ENCODE measurements at places on chromosomes 7 and 10.

DNA sequence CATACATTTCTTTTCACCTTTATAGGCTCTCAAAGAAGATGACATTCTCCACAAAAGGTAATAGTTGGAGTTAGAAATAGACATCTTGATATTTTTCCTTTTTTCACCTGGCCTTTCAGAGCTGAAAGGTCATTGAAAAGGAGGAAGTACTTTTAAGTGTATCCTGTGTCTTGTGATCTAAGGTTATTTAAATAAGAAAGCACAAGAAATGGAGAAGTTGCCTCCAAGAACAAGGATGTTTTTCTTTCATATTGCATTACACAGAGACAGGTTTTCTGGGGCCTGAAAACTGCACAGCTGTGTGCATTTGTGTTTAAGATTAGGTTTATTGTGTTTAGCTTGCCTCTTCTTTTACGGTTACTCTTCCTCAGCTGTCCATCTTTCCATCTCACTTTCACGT, 103.4 kb upstream of the SEMA3D start:
- DNase-seq, result no peak

DNA sequence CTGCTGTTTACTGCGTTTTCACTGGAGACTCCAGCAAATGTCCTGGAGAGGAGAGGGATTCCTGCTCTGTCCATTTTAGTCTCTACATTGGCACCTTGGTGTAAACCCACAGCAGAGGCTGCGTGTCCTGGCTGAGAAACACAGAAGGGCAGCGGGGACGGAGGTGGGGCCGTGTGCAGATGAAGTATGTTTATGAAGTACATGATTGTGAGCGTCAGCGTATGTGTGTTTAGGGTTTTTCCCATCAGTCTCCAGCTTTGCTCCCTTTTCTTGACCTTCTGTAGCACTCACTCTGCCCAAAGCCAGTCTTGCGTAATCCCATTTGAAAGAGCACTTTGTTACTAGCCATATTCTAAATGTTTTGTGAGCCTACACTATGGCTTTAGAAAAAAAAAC, 750.7 kb upstream of the SORCS1 start:
- DNase-seq, result no peak

- DNase-seq, result no peak
Measured at GRCh38 chr10:130189608-130190054, 53.4 kb downstream of the GLRX3 start.

DNA sequence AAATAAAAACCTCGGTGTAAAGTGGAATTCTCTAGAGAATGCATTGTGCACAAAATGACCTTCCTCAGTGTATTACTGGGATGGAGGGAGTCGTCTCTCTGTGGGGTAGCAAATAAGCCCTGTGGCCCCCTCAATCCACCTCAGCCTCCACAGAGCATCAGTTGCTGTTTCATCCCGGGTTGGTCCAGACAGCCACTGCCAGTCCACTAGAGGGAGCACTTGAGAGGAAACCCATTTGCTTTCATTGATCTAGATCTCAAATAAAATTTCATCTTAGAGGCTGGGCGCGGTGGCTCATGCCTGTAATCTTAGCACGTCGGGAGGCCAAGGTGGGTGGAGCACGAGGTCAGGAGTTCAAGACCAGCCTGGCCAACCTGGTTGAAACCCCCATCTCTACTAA, 1128.7 kb downstream of the CNTNAP2 start:
- DNase-seq, result no peak

- DNase-seq, result no peak
Measured at GRCh38 chr10:94137747-94138146, 144.0 kb downstream of the PLCE1 start.

DNA sequence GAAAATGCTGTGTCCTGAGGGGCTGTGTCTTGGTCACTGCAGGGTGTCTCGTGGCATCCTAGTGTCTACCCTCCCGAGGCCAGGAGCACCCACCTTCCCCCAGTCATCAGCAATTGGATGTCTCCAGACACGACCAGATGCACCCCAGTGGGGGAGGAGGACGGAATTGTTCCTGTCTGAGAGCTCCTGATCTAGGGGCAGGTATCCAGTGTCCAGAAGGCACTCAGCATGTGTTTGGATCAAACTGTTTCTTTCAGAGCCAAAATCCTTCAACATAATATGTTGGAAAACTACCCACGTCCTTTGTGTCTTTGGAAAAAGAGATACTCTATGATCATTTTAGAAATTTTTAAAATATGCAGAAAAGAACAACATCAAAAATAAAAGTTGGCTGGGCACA, 16.9 kb downstream of the PRKRIP1 start:
- DNase-seq, result no peak

DNA sequence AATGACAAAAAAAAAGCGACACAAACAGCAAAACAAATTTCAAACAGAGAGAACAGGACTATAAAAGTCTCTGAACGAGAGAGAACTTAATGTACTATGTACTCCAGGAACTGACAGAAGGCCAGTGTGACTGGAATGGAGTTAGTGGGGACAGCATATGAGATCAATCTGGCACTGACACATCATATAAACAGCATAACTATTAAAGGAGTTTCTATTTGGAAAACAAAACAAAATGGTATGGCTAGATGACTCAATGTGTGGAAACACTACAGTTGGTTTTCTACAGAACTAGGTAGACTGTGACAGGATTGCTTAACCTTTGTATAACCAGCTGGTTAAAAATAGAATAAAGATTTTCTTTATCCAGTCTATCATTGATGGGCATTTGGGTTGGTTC, 232.9 kb upstream of the KAT6B start:
- DNase-seq, result no peak
